ENCODE measurements at places on chromosomes 6 and 20.

- DNase-seq, result no peak
Observed at GRCh38 chr6:150764334-150765066, 101.0 kb upstream of the MTHFD1L start.

- DNase-seq, result no peak
Observed at GRCh38 chr6:98833307-98834059, 891 bp upstream of the POU3F2 start.

DNA sequence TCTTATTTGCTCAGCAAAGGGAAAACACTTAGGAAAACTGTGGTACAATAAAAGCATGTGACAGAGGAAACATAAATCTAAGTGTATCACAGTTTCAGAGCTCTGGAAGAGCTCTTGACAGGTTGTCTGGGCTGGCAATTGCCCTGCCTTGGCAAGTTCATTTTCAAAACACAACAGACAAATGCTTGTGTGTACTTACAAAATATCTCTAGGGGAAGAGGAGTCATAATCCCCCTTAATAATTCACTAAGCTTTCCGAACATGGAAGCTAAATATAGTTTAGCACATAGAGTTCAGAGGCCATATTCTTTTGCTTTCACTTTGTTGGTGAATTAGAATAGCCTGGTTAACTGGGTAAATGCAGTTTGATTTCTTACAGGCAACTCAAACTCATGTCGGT lies 211.6 kb upstream of the THEMIS start:
- no peak for DNase-seq

DNA sequence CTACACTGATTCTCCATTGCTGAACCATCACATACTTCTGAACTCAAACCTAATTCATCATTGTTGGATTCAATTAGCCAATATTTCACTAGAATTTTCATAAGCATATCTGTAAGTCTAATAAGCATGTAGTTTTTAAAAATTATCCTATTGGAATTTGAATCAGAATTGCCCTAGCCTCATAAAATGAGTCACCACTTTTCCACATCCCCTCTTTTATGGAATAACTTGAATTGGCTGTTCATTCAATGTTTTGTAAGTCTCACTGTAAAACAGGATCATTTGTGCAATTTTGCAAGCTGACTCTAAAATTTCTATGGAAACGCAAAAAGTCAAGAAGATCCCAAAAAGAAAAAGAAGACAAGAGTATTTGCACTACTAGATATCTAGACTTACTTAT lies 141.0 kb downstream of the HACE1 start:
- no peak for DNase-seq

DNA sequence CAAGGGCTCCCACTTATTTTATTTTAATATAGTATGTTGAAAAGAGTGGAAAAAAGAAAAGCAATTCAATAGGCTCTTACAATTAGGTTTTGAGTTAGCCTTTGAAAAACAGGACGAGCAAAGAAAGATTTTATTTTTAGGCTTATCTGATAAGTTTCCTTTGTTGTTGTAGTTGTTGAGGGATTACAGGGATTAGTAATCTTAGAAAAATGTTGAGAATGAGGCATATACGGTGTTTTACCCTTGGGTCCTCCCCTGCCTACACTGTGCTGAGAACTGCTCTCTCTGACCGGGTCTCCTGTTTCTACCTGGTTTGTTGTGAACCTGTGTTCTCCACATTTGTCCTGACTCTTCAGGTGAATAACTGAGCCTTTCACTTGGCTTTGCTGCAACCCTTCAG lies 16.7 kb downstream of the TRAPPC3L start:
- no peak for DNase-seq

All from hypothalamus (tissue), 51 donors.